ENCODE measurements at places on chromosomes 5 and 9. TPM values are rescaled to one million over a fixed set of nuclear protein-coding genes. Genes with fewer than 3 reads are reported as not detected.

GRCh38 chr5:173542964-173543363, 73.5 kb downstream of the BOD1 start:
- no peak overlapping the region for H3K4me3 ChIP-seq
- no peaks in the 10 kb centered on the region for H3K27me3 ChIP-seq
- H3K36me3 ChIP-seq, result no peaks in the 10 kb centered on the region
- DNase-seq, result no peak
- H3K4me1 ChIP-seq, result no peaks in the 10 kb centered on the region
- no peak overlapping the region for H3K27ac ChIP-seq

DNA sequence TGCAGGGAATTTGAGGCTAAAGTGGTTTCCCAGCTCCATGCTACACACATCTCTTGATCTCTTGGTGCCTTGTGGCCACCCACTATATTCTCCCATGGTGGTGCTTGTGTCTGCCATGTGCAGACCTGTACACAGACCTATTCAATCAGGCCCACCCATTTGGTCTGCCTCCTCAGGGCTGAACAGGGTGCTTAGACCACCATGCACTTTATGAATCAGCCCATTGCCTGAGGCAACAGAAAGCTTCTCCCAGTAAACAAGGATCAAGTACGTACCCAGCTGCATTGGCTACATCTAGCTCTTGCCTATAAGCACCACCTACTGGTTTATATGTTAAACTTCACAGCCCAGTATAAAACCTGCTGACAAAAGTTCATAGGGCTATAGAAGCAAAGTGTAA, 664.3 kb upstream of the EDIL3 start:
- H3K4me3 ChIP-seq, result no peak overlapping the region
- DNase-seq, result peak; percentile 82
- no peaks in the 10 kb centered on the region for H3K36me3 ChIP-seq

GRCh38 chr9:86077276-86077675, 22.1 kb downstream of the GOLM1 start:
- no peak for DNase-seq
- no peaks in the 10 kb centered on the region for H3K36me3 ChIP-seq
- no peaks in the 10 kb centered on the region for H3K27me3 ChIP-seq
- H3K27ac ChIP-seq, result 0 out of 2 replicates have a peak overlapping the region, but pooled peaks have one; percentile 32
- H3K4me3 ChIP-seq, result no peak overlapping the region
- no peaks in the 10 kb centered on the region for H3K4me1 ChIP-seq

- no peaks in the 10 kb centered on the region for H3K4me1 ChIP-seq
- no peaks in the 10 kb centered on the region for H3K36me3 ChIP-seq
- no peak overlapping the region for H3K27ac ChIP-seq
- H3K27me3 ChIP-seq, result no peaks in the 10 kb centered on the region
Observed at GRCh38 chr5:78841767-78842166, 143.3 kb downstream of the ARSB start.

DNA sequence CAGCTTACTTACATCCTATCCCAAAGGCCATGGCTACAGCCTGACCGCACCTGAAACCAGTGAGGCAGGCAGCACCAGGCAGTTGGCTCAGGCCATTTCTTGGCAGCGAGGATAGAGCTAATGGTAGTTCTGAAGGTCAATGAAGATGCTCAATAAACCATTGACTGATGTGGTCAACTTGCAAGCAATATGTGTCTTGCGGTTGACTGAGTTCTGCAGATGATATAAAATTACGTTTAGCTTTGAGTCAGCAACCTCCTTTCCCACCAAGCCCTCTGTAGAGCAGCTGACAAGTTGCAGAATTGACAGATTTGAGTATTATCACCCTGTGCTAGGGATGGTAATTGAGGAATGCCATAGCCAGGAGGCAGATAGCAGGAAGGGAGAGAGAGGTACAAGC, 189.0 kb upstream of the PUM3 start:
- no peaks in the 10 kb centered on the region for H3K27me3 ChIP-seq
- no peaks in the 10 kb centered on the region for H3K36me3 ChIP-seq
- DNase-seq, result no peak
- H3K27ac ChIP-seq, result no peak overlapping the region
- no peaks in the 10 kb centered on the region for H3K4me1 ChIP-seq

DNA sequence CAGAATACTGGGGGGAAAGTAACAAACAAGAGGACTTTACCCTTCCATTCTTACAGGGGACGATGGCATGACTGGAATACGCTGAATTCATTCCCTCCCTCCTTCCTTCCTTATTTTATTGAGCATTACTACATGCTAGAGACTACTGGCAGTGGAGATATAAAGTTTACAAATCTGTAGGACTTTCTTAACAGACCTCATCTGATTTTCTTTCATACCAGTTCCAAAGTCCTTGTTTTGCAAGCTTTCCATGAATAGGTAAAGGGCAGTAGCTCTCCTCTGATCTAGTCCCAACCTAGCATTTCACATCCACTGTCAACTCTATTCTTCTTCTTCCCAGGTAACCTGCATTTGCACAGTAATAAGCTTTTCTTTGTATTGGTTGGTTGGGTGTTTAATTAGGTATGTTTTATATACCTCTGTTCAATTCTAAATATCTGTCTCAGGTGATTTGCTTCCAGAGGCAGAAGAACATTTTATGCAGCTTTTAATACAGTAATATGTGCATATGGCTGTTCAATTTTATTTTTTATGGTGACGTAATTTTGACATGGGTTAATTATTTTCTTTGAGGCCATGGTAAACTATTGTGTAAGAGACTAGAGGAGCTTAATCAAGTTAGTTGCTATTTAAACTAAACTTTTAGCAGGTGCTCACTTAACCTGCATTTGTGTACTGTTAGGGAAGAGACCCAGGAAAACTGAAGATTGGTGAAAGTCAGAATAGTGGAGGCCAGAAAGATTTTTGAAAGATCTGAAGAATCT, 150.9 kb downstream of the ARHGAP26 start:
- no peaks in the 10 kb centered on the region for H3K36me3 ChIP-seq
- no peak overlapping the region for H3K4me3 ChIP-seq
- no peaks in the 10 kb centered on the region for H3K27me3 ChIP-seq

DNA sequence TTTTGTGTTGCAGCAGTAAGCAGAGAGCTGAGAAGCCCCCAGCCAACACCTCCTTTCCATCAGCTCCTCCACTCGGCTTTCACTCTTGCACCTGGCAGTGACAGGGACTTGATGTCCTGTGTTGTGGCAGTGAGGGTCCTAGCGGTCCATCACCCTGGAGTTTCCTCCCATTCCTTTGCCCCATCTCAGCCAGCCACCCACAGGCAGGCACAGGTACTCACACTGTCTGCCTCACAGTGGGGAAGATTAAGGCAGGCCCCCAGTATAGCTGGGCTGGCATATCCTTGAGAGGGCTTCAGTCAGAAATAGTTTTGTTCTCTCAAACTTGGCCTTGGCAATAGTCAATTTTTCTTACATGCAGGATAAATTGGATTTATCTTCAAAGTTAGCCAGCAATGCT, 362.7 kb downstream of the GADD45G start:
- DNase-seq, result peak; percentile 7
- H3K36me3 ChIP-seq, result no peaks in the 10 kb centered on the region
- no peak overlapping the region for H3K4me3 ChIP-seq
- H3K27ac ChIP-seq, result no peak overlapping the region

DNA sequence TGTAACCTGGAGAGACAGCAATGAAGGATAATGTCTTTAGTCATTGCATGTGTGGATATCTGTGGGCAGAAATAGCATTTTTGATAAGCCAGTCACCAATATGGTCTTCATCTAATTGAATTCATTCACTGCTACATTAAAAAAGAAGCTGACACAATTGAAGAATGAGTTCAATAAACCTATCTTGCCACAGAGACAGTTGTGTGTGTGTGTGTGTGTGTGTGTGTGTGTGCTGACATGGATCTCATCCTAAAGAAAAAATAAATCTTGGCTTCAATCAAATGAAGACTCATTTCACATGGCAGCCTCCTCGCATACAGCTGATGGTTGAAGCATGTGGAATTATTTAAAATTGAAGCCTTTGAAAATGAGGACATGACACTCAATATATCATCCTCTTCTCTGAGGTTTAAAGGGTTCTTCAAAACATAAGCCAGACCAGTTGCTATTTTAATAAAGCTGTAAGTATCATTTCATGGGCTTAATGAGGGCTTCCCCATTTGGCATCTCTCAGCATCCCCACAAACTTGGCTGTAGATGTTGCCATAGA, 118.5 kb upstream of the PTPN3 start:
- no peaks in the 10 kb centered on the region for H3K36me3 ChIP-seq
- H3K4me1 ChIP-seq, result no peaks in the 10 kb centered on the region
- no peak for DNase-seq
- H3K27ac ChIP-seq, result no peak overlapping the region
- H3K4me3 ChIP-seq, result no peak overlapping the region

DNA sequence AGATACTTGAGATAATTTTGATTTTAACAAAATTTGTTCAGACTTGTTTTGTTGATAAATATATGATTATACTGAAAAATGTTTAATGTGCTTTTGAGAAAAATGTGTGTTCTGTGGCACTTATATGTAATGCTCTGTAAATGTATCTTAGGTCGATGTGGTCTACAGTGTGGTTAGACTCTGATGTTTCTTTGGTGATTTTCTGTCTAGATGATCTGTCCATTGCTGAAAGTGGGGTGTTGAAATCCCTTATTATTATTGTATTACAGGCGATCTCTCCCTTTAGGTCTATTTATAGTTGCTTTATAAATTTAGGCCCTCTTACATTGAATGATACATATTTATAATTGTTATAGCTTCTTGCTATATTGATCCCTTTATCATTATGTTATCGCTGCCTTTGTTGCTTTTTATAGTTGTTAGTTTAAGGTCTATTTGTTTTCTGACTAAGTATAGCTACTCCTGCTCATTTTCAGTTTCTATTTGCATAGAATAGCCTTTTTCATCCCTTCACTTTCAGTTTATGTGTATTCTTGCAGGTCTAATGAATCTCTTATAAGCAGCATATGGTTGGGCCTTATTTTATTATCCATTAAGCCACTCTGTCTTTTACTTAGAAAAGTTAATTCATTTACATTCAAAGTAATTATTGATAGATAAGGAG, 124.3 kb downstream of the MRPS30 start:
- no peak for DNase-seq
- no peaks in the 10 kb centered on the region for H3K27me3 ChIP-seq
- H3K4me1 ChIP-seq, result no peaks in the 10 kb centered on the region

DNA sequence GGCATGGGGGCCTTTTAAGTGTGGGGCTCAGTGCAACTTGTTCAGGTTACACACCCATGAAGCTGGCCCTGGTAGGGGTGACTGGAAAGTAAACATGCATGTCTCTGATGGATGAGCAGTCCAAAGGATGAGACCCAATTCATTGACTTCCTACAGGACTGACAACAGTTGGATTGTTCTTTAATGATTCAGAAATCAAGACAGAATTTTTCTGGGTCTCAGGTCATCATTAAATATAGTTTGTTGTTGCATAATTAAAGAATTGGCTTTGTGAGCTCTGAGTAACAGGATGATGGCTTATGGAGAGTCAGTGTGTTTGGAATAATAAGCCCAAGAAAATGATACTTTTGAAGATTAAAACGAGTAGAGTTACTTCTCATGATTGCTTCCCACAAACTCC, 604.2 kb upstream of the CLINT1 start:
- H3K4me3 ChIP-seq, result no peak overlapping the region
- H3K27me3 ChIP-seq, result no peaks in the 10 kb centered on the region

DNA sequence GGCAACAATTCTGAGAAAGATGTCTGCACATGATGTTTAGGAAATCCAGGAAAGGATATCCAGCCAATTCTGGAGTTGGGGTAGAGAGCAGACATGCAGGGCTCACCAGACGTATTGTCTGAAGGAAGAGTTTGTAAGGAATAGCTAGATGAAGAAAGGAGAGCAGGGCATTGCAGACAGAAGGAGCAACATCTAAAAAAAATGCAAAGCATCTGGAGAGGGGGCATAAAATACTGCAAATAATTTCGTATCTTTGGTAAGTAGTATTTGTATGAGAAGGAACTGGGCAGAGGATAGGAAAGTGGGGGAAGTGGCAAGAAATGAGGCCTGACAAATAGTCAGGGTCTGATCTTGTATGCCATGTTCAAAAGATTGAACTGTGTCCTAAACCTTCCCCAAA, 74.8 kb downstream of the MACIR start:
- no peak overlapping the region for H3K4me3 ChIP-seq
- DNase-seq, result no peak
- H3K4me1 ChIP-seq, result no peaks in the 10 kb centered on the region

GRCh38 chr5:15376803-15377202, 123.2 kb upstream of the FBXL7 start:
- no peak overlapping the region for H3K4me3 ChIP-seq
- H3K27ac ChIP-seq, result no peak overlapping the region
- no peaks in the 10 kb centered on the region for H3K36me3 ChIP-seq
- H3K27me3 ChIP-seq, result no peaks in the 10 kb centered on the region

DNA sequence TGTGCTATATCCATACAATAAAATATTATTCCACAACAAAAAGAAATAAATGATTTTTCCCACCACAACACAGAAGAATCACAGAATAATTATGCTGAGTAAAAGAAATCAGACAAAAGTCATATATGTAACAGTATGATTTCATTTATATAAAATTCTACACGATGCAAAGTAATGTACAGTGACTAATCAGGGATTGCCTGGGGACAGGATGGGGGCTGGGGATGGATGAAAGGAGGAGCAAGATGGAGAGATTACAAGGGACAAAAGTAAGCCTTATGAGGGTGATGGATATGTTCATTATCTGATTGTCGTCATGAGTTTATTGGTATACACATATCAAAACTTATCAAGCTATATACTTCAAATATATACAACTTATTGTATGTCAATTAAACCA, 154.0 kb downstream of the FBN2 start:
- H3K4me1 ChIP-seq, result no peaks in the 10 kb centered on the region
- no peak overlapping the region for H3K4me3 ChIP-seq
- no peak for DNase-seq
- no peaks in the 10 kb centered on the region for H3K36me3 ChIP-seq
- no peak overlapping the region for H3K27ac ChIP-seq

- H3K27ac ChIP-seq, result no peak overlapping the region
- H3K4me1 ChIP-seq, result no peaks in the 10 kb centered on the region
- no peaks in the 10 kb centered on the region for H3K36me3 ChIP-seq
- H3K4me3 ChIP-seq, result no peak overlapping the region
Observed at GRCh38 chr5:57598756-57599155, 116.1 kb upstream of the ACTBL2 start.

DNA sequence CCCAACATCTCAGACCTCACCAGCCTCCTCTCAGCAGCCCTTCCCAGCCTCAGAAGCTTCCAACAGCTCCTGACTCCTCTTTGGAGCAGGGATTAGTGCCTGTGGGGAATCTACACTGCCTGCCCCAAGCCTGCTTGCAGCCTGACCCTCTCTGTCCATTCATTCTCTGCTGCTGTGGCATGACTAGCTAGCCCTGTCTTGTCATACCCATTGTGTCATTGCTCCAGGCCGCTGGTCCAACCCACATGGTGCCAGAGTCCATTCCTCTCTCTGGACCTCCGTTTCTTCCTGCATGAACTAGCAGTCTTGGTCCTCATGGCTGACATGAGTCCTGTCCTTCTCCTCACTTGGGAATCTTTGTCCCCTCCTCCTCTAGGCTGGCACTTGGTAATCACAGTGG, 12.8 kb upstream of the RXRA start:
- no peak for DNase-seq
- H3K4me1 ChIP-seq, result no peaks in the 10 kb centered on the region
- no peaks in the 10 kb centered on the region for H3K36me3 ChIP-seq
- H3K4me3 ChIP-seq, result no peak overlapping the region

- no peak for DNase-seq
- no peak overlapping the region for H3K27ac ChIP-seq
- no peaks in the 10 kb centered on the region for H3K4me1 ChIP-seq
- no peak overlapping the region for H3K4me3 ChIP-seq
Observed at GRCh38 chr5:26894719-26895263, 143.6 kb downstream of the CDH9 start.

The ASPN gene
- total RNA-seq, result not detected

The PTPRD gene
- total RNA-seq, result 58.0 TPM

The TEX48 gene
- total RNA-seq, result not detected

The KLF9 gene
- 0.82 TPM for total RNA-seq

The IGIP gene
- total RNA-seq, result 0.38 TPM

The IL11RA gene
- total RNA-seq, result 4.9 TPM
